ENCODE measurements at places on chromosomes 7 and 10.
A peak's percentile ranks its signal among the peaks of the same experiment; 100 is the strongest.

DNA sequence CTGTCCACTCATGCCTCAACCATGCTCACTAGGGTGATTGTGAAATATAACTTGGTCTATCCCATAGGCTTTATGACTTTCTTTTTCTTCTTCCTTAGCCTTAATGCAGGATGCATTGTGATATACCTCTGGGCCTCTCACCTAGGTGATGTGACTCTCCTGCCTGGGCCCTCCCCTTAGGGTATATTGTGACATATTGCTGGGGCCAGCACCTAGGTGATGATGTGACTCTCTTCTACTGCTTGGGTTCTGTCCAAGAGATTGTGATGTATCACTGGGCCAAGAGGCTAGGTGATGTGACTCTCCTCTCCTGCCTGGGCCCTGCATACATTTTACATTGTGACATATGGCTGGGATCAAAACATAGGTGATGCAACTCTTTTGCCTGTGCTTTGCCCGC is 14.7 kb upstream of the ZNF107 start:
- no peak for DNase-seq

DNA sequence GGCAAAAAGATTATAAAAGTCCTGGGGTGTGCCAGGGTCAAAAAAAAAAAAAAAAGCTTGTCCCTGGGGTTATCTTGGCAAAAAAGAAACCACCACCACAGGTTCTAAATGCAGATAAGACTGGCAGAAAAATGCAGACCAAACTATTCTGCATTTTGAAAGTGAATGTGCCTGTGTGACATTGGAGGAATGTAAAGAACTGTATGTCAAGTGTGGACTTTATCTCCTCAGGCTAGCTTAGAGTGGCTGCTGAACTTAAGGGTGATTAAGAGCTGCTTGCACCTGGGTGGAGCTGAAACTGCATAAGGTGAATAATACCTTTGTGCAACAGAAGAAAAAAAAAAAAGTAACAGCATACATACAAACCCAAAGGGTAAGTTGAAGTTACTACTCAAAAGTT is 1.3 kb upstream of the NAPEPLD start:
- DNase-seq: no peak

DNA sequence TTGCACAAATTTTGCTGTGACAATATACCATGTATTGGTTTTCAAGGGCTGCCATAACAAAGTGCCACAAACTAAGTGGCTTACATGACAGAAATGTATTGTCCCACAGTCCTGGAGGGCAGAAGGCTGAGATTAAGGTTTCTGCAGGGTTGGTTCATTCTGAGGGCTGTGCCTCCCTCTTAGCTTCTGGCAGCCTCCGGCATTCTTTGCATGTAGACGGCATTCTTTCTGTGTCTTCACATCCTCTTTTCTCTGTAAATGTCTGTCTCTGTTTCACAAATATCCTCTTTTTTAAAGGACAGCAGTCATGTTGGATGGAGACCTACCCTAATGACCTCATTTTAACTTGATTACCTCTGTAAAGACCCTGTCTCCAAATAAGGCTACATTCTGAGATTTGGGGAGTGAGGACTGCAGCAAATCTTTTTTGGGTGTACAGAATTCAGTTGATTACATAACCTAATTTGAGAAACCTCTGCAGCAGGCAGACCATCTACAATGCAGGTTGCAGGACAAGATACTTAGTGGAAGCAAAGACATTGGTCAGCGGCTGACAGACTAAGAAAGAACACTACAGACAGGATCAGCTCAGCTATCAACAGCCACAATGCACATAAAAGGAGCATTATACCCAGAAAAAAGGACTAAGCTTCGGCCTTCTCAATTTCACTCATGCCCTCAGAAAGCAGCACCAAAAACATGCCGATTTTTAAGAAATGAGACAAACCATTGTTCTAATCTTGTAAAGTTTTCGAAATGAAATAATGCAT is 84.6 kb upstream of the FAM3C start:
- DNase-seq: peak; percentile 10

GRCh38 chr7:138549082-138549481 is 89.0 kb downstream of the TRIM24 start:
- no peak for DNase-seq

- no peak for DNase-seq
Measured at GRCh38 chr7:83150310-83150709, 12.4 kb downstream of the PCLO start.

- no peak for DNase-seq
Measured at GRCh38 chr7:22571766-22572165, 71.8 kb upstream of the STEAP1B start.

- no peak for DNase-seq
Measured at GRCh38 chr7:154783281-154783909, 219.5 kb downstream of the PAXIP1 start.

DNA sequence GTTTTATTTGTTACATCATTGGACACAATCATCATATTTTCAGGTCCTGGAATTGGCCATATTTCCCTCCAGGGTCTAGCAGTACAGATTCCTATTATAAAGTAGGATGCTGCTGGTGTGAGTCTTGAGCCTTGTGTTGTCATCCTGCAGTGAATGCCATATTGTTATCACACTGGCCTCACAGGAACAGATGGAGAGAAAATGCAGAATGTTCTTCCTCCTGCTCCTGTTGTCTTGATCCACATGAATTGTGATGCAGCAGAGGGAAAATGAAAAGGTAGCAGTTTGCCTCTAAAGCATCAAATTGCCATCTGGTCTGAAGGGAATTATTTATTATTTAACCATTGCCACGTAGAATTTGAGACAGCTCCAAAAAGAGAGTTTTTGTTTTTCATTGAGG is 248.6 kb downstream of the GPAM start:
- DNase-seq: no peak

DNA sequence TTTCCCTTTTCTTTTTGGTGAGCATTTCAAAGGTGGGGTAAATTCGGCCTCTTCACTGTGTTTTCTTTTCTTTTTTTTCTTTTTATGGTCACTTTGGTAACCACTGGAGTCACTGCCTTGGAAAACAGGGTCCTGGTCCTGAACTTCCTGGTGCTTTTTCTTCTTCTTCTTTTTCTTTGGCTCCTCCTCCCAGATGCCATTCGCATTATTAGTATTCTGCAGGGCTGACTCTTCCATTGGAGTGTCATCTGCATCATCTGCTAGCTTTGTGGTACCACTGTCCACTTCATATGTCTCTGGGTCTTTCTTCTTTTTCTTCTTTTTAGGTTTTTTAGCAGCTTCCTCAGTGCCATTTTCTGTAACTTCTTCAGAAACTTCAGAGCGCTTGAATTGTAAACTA is 10.5 kb downstream of the POLR1F start:
- peak; percentile 56 for DNase-seq

Data from NCI-H226 (cell line).